ENCODE measurements at places on chromosomes 2 and 18.

DNA sequence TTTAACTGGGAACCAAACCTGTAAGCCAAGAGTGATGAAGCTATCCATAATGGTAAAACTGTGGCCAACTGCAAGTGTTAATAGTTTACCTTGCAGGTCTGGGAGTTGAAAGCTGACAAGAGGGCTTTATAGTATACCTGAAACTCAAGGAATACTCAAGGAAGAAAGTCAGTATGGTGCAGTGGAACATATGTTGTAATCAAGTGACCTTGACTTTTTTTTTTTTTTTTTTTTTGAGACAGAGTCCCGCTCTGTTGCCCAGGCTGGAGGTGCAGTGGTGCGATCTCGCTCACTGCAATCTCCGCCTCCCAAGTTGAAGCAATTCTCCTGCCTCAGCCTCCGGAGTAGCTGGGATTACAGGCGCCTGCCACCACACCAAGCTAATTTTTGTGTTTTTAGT is 27.6 kb downstream of the VIL1 start:
- DNase-seq = no peak

GRCh38 chr2:98160554-98160953 is 73.6 kb downstream of the VWA3B start:
- DNase-seq = no peak

DNA sequence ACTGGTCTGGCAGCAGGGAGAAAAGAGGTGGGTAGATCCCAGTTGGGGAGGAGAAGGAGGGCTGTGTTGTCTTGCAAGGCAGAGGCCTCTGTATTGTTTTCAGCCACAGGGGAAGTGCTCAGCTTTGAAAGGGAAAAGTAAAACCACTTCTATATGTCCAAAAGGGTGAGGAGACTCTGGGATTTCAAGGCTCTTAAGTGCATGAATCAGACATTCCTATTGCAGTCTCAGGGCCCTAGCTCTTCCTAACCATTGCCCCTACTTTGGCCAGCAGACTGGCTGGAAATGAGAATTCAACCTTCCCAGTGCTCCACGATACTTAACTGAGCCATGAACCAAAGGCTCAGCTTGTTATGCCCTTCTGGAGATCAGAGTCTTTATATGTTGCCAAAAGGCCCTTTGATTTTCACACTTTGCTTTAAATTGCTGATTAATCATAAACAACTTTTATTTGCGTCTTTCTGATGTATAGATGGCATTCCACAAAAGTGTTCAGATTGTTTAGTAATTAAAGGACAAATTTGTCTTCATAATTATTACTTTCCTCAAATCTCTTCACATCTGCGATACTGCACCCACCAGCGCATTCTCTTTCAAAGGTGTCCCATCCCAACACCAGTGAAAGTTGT is 313.8 kb upstream of the MMADHC start:
- peak; percentile 34 for DNase-seq

GRCh38 chr2:129727286-129727685 is 252.2 kb upstream of the RAB6C start:
- no peak for DNase-seq

DNA sequence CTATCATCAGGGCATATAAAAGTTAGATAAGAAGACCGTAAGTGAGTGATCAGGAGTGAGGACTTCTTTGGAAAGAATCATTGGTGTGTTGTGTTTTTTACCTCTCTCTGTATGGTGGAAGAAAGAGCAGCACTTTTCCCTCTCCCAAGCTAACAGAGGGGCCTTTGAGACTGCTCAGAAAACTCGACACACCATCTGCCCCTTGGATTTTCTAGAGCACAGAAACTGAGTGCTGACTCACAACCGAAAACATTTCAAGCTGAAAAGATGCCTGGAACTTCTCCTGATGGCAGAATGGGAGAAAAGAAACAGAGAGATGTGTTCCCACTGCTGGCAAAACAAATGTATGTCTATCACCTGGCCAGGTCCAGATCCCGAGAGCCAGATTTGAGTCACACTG is 156.6 kb downstream of the DNAH7 start:
- no peak for DNase-seq

DNA sequence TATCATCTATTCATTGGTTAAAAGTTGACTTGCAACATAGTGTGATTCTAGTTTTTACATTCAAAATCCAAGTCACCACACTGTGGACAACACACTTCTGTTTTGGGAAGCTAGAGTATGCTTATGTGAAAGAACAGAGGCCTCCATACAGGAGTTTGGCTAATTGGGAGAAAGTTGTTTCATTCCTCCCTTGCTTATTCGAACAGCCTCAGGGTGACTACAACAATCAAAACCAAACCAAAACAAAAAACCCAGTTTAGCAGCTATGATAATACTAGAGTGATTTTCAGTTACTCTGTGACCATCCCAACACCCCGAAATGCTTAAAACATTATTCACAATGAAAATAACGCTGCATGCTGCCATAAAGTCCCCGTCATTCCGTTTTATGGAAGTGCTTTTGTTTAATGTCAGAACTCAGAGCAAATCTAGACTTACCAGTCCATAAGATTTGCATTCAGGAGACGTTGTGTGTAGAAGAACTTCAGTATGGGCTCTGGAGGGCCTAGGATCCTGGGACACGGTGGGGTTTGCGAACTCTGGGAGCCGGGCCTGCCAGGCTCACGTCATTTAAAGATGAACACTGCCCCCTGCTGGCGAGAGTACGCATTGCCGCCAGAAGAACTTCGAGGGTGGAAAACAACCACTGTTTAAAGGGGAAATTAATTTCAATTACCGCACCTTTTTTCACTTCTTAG is 111.4 kb downstream of the FTCDNL1 start:
- DNase-seq = peak; percentile 57

- DNase-seq = no peak
Observed at GRCh38 chr2:16869711-16870110, 204.1 kb upstream of the CYRIA start.

DNA sequence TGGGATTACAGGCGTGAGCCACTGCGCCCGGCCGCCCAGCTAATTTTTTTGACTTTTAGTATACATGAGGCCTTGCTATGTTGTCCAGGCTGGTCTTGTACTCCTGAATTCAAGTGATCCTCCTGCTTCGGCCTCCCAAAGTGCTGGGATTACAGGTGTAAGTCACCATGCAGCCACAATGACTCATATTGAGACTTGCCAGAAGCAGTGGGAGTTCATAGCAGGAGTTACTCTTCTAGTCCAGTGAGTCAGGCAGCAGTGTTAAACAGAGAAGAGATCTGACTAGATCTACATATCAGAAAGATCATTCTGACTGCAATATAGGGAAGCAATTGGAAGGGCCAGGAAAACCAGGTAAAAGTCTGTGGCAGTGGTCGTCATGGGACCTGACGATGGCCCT is 1.5 kb upstream of the FLACC1 start:
- DNase-seq = peak; percentile 87

DNA sequence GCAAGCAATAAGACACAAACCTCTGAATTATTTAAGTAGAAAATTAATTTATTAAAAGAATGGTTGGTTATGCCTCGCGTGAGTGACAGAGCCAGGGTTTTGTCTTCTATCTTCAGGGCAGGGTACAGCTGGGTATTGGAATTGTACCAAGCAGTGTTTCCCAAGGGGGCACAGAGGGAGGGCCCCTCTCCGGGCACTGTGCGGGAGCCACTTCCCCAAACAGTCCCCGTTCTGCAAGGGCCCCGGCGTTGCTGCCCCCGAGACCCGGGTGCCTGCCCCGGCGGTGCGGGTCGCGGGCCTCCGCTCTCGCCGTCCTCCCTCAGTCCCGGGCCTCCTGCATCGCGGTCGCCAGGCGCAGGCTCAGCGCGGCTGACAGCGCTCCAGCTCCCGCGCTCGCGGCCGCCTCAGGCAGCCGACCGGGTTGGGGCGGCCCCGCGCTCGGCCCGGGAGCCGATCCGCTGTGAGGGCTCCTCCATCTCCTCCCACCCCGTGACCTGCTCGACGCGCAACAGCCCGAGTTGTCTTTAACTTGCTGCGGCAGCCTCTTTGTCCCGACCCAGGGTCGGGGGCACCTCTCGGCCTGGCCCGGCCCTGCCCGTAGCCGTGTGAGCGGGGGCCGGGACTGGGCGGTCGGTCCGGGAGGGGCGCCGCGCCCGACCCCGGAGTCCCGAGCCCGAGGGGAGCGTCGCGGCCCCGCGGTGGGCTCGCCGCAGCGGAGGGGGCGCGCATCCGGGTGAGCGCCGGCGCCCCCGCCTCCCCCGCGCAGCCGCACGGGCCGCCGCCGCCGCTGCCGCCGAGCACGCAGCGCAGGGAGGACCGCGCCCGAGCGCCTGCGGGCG is 620 bp upstream of the GALNT1 start:
- DNase-seq = peak; percentile 52

- peak; percentile 88 for DNase-seq
Observed at GRCh38 chr2:226969417-226970080, 133.7 kb downstream of the RHBDD1 start.

DNA sequence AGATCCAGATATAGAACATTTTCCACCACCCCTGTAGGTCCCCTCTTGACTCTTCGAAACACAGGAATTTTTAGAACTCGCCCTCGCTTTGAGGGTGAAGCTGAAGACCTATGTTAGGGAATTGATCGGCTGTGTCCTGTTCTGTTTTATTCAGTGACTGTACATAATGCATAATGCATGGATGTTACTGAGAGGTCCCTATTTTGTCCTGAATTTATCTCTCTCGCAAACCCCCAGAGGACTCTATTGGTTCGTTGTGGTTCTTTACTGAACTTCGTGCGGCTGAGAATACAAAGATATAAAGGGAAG is 431 bp upstream of the EIF5B start:
- DNase-seq = no peak

DNA sequence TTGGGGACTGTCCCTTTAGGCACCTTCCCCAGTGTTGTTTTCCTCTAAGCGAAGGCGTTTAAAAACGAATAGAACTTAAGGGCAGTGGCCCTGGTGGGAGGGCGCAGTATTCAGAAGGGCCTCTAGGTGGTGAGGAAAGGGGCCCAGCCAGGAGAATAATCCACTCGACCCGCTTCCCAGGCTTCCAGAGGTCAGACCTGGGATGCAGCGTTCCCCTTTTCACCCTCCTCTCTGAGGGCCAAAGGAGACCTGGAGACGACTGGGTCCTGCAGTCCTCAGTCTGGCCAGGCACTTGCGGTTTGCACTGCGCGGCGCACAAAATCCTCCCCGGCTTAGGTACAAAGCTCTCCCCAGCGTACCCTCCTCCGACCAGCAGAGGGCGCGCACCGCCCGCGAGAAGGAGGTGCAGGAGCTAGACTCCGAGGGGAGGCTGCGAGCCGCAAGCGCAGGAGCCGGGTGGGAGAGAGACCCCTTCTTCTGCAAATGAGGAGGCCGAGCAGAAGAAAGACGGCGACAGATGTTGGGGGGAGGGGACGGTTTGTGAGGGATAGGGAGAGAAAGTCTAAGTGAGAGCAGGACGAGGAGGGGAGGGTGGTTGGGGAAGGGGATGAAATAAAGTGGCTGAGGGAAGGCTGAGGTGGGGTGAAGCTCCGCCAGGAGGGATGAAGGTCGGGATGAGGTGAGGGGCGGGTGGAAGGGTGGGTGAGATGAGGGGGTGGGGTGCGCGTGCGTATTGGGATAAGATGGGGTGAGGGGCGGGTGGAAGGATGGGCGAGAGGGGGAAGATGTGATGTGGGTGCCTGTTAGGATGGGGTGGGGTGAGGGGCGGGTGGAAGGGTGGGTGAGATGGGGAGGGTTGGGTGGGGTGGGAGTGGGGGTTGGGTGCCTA is 4.9 kb downstream of the FEV start:
- peak; percentile 53 for DNase-seq

Data from fibroblast of upper back skin (primary cell).